ENCODE measurements at places on chromosomes 3 and 15.

GRCh38 chr15:65980824-65981456, 111.6 kb downstream of the RAB11A start:
- DNase-seq: peak; percentile 59

DNA sequence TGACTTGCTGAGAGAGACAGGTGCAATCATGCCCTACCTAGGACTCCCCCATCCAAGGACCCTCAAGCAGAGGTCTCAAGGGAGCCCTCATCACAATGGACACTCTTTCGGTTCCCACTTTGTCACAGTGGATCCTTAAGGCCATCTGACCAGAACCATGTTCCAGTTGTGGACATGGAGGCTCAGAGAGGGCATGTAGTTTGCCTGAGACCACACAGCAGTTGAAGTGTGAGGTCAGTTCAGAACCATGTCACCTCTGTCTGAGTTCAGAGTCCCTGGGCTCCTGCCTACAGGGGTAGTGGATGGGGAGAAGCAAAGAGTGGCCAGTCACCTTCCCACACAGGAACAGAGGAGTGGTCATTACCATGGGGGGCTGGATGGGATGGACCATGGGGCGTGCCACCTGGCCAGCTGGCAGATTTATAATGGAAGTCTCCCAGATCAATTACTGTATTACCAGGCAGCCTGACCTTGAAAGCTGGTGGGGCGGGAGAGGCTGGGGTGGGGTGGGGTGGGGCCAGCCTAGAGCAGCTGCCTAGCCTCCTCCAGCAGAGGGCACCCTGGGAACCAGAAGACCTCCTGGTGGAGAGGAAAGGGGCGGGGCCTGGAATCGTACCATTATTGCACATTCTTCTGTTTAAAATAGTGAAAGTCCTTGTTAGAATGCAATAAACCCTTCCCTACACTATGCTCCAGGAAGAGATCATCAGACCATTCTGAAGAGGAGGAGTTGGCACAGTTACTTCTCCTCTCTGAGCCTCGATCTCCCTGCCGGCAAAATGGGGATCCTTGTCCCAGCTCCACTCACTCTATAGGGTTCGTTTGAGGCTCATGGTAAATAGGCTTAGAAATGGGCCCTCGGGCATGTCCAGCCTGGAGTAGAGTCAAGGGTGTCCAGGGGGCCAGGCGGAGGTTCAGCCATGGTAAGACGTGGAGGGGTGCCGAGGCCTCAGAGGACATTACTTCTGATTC, 26.9 kb upstream of the LINGO1 start:
- DNase-seq: peak; percentile 72

DNA sequence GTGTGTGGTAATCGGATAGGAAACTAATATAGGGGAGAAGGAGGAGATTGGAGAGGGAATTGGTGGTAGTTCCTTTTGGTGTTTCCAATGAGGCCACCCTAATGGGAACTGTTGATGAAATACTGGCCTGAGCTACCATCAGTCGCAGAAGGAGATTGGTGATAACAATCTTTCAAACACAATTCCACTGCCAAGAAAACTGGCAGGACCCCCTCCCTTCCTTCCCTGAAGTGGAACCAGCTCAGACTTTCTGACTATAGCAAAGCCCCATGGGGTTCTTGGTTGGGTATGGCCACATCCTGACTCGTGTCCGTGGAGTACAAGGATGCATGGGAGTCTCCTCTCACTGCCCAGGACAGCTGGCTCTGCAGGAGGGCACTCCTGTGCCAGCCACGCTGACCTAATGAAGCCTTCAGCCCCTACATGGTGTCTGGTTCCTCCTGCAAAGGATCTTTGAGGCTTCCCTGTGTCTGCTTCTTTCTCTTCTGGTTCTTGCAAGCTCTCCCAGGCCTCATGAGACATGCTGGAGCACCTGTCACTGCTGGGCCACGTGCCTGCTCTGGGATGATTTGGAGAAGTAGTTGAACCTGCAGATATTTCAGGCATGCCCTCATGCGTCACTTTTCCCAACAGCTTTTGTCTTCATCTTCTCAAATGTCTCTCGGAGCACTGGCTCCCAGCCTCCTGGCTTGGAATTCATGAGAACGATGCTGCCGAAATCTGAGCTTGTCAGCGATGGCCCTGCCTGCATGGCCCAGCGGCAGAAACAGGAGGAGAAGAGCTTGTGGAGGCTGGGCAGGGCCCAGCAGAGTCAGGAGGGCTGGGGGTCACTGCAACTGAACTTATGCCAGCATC, 90.0 kb upstream of the ADPGK start:
- no peak for DNase-seq

DNA sequence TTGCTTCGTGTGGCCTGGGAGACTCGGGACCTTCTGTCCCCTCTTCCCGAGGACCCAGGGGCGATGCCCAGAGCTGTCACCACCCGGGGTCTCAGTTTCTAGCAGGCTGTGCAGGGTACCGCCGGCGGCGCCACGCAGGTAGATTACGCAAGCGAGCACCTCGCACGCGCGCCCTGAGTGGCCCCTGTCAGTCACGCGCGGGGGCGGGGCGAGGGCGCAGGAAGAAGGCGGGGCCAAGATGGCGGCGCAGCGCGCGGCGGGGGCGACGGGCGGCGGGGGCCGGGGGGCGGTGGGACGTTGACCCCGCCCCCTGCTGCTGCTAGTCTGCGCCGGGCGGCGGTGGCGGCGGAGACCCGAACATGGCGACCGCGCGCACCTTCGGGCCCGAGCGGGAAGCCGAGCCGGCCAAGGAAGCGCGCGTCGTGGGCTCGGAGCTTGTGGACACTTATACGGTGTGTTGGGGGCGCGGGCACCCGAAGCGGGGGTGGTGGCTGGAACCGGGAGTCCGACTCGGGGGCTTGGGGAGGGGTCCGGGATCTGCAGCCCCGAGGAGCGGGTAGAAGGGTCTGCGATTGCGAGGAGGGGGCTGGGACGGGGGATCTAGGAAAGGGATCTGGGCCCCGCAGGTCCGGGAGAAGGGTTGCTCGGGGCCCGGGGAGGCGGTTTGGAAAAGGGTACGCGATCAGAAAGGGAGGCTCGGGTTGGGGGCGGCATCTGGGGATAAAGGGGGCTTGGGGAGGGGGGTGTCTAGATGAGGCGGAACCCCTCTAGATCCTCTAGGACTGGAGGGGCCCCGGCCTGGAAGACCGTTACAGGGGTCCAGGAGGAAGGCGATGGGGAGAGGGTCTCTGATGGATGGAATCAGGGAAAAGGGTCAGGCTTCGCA, at the start of gene NISCH:
TSS of gene NISCH (plus strand) at position 322 of the 886 bp plus-strand sequence. CDS start at position 360, 38 bp downstream.
- DNase-seq: peak; percentile 82

All from dorsolateral prefrontal cortex (tissue), 122 donors.